Brain pericyte (primary cell): ENCODE measurements at places on chromosomes 5 and 9.
A peak's percentile ranks its signal among the peaks of the same experiment; 100 is the strongest.

- DNase-seq: no peak
Measured at GRCh38 chr5:538801-539468, 14.7 kb upstream of the SLC9A3 start.

GRCh38 chr9:96031366-96031824 is 155.9 kb downstream of the ERCC6L2 start:
- DNase-seq: peak; percentile 58

DNA sequence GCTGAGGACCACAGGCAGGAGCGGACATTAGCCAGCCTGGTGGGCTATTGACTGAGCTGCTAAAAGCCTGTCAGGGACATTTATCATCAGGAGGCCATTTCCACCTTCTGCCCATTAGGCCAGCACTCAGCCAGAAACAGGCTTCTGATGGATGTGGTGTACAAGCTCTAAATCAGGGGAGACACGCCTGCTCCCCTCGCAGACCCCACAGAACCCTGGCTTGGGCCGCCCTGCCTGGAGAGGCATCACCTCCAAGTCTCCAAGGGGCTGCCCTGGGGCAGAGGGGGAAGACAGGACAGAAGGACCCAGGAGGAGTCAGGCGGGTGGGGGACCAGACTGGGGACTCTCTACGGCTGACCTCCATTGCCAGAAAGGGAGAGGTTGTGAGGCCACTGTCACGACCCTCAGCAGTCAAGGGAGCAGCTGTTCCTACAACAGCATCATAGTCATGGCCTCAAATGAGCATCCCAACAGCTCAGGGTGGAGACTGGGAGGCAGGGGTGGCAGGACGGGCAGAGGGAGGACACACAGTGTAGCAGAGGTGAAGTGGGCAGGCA is 24.0 kb upstream of the TRIM14 start:
- no peak for DNase-seq

DNA sequence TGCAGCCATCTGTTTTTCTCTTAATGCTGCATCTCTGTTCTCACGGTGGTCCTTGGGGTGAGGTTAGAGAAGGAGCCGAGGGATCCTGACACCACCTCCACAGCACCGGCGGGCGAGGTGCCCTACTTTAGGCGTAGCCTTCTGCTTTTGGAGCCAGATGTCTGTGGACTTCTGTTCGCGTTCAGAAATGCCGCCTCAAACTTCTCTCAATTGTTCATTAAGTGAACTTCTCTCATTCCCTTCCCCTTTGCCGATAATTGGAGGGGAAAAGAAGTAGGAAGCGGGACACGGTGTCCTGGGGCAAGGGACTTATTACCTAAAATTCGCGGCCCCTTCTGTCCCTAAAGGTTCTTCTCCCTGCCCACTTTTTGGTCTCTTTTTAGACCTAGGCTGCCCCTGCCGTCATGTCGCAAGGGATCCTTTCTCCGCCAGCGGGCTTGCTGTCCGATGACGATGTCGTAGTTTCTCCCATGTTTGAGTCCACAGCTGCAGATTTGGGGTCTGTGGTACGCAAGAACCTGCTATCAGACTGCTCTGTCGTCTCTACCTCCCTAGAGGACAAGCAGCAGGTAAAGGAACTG is 455 bp downstream of the KIF20A start:
- no peak for DNase-seq

DNA sequence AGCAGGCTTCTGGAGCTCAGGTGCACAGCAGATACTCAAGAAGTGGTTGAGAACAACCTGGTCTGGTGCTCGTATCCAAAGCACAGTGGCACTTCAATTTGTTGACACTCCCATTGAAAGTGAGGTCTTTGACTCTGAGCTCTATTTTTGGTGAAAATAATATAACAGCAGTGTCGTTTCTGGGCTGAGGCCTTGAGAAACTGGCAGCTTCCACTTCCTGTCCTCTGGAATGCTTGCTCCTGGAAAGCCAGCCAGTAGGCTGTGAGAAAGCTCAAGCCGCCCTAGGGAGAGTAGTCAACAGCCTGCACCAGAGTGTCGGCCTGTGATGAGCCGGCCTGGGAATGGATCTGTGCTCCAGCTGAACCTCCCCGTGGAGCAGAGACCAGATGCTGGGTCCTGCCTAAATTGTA is 6.8 kb upstream of the SUSD3 start:
- no peak for DNase-seq

GRCh38 chr9:33686942-33687341 is 108.4 kb upstream of the PRSS3 start:
- no peak for DNase-seq

GRCh38 chr9:72954431-72955125 is 1.7 kb upstream of the ALDH1A1 start:
- no peak for DNase-seq

DNA sequence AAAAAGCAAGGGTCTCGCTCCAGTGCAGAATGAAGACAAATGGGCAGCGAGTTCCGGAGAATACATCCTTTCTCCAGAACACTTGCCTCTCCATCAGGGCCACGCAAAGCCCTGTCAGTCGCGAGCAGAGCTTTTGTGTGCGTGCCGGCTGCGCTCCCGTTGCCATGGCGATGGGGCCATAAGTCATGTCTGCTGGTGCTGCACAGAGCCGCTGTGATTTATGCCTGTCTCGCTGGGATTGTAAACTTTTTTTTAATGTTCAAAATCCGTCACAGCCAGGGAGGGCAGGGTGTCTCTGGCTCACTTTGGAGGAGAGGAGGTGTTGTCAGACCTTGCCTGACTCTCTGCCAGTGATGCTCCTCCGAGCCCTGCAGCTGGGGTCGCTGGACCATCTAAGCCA is 272.7 kb downstream of the TRIM32 start:
- no peak for DNase-seq

DNA sequence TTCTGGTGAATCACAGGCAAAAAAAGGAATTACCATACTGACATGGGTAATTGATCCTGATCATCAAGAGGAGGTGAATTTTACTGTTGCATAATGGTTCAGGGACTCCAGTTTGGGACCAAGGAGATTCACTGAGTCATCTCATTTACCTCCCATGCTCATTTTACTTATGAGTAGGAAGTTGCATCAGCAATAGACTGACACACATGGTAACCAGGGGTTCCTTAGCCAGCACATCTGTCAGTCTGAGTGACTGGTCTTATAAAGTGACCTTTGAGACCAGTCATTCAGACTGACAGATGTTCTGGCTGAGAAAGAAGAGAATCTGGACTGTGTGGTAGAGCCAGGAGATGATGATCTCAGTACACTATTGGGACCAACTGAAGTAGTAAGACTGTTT is 384.6 kb upstream of the CD180 start:
- DNase-seq: no peak
